Fibroblast of skin of back (primary cell): ENCODE measurements at places on chromosomes 6 and 20.

GRCh38 chr6:15430931-15431405, 185.1 kb downstream of the JARID2 start:
- DNase-seq: peak; percentile 34

DNA sequence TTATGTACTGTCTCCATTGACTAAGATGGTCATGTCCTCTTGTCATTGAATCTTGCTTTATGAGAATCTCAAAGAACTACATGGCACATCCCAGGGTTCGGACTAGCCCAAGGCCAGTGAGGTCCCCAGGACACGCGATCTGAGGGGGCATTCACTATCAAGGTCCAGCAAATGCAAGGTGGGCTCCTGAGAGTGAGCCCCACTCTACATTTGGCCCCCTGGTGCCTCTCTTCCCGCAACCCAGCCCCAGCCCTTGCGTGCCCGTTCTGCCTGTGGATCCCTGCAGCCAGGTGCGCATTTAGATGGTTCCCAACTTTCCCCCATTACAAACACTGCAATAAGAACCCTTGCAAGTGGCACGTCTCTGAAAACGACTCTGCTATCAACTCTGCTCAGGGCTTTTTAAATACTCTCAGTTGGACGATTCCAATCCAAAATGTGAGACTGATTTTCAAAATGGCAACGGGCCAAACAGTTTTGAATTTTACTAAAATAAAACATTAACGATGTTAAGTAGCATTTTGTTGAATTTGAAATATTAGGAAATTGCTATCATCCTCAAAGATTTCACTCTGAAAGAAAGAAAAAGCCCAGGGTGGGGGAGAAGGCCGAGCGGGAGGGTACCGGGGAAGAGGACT, 59.6 kb downstream of the NFATC2 start:
- no peak for DNase-seq

DNA sequence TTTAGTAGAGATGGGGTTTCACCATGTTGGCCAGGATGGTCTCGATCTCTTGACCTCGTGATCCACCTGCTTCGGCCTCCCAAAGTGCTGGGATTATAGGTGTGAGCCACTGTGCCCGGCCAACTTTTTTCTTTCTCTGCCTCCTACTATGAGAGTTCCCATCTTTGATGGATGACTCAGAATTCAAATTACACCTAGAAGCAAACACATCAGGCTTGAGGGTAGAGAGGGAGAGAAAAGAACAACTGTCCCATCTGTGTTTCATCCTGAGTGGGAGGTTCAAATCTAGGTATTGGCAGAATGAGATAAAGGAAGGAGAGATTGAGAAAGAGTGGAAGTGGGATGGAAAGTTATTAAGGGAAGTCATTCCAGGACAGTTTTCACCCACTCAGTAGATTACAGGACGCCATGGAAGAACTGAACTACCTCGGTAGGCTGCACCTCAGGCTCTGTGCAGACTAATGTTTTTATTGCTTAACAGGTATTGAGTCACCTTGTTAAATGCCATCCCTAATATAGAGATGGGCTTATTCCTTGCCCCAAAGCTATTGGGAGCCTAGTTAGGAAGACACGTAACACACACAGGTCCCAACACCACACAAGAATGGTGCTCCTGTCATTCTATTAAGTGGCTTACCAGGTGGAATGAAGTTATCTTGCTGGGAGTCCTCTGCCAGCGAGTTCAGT, 275.7 kb downstream of the SOX4 start:
- DNase-seq: no peak

DNA sequence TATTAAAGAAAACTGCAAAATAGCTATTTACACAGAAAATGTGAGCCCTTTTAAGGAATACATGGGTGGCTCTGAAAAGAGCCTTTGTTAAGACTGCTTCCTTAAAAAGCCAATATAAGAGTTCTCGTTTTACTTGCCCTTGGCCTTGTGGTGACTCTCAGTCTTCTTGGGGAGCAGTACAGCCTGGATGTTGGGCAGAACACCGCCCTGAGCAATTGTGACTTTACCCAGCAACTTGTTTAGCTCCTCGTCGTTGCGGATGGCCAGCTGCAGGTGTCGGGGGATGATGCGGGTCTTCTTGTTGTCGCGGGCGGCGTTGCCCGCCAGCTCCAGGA, 111.5 kb downstream of the HFE start:
- DNase-seq: no peak

DNA sequence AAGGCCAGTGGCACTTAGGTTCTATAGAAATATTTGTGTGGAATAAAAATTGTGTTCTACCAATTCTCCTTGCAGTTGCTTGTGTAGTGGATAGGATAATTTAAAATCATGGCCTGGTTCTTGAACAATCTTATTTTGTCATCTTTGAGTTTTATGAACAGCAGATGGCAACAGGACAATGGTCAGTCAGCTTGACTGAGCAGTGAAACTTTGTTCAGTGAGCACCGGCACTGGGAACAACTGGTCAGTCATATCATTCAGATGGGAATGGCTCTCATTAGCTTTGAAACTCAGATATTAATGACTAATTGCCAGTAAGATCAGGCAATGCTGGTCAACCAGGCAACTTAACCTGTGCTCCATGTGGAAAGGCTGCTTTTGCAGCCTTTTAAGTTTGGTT, 129.2 kb downstream of the BCKDHB start:
- no peak for DNase-seq

DNA sequence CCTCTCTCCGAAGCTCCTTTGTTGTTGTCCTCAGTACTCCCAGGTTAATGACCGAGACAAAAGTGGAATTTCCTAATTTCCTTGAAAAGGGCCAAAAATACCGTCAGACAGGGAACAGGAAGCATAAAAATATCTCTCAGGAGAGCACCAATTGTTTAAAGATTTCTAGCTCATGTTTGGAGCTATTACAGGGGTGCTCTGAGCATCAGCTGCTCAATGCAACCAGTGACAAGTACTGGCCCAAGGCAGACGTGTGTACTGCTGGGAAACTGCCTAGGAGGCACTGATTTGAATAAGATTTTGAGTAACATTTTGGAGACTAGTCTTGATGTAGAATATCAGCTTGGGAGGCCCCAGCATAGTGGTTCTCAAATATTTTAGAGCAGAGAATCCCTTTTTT, 17.3 kb downstream of the LAMA4 start:
- DNase-seq: no peak

DNA sequence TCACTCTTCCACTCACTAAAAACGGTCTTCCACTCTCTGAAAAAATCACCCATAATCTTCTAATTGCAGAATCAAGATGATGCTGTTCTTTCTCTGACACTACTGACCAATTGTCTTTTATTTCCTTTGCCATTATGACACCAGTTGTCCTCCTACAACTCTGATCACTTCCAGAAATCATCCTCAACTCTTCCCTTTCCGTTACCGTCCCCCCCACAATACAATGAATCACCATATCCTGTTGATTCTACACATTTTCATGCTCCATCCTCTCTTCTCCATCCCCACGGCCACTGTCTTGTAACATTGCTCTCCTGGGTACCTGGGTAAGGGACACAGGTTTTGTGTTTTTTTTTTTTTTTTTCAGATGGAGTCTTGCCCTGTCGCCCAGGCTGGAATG, 2.5 kb upstream of the PPP2R5D start:
- no peak for DNase-seq

DNA sequence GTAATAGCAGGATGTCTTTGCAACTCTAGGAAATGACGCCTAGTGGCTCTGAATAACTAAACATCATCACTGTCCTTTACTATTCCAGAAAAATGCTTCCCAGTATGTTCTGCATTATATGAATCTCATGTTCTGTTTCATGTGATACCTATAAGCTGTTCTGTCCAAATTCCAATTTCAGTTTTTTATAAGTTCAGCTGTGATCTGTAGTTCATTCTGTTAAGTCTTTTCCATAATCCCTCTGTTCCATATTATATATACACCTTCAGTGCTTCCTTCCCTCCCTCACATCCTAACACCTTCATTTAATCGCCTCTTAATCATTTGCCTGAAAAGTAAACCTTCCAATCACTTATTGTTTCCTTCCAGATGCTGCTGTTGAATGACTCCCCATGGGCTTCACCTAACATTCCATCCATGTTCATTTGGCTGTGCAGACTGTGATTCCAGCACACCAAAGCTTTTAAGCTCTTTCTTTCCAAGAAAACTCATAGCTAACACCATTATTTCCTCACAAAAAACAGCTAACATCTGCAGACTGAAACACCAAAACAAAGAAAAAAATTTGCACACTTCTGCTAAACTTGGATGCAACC, 18.6 kb downstream of the HMGCLL1 start:
- DNase-seq: no peak

- no peak for DNase-seq
These were observed 26.4 kb downstream of the MAP3K4 start for GRCh38 chr6:161017766-161018564.

- DNase-seq: no peak
These were observed 10.4 kb upstream of the TRAF3IP2 start for GRCh38 chr6:111615916-111616612.

DNA sequence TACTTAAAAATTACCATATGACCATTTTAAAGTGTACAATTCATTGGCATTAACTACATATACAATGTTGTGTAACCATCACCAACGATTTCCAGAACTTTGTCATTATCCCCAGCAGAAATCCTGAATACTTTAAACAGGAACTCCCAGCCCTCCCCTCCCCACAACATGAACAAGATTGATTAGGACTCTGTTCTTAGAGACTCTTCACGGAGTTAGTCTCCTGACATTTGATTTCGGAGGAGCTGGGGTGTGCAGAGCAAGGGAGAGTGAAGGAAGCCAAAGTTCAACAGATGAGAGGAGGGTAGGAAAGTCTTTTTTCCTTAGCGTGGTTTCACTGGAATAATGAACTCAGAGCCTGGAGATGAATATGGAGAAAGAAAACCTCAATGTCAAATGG, 17.2 kb upstream of the QKI start:
- DNase-seq: no peak

- DNase-seq: no peak
These were observed 2.3 kb downstream of the DTD1 start for GRCh38 chr20:18589941-18590674.

- peak; percentile 77 for DNase-seq
These were observed 23.5 kb downstream of the DHX35 start for GRCh38 chr20:38985603-38986170.

- DNase-seq: no peak
These were observed 31.9 kb downstream of the ARID1B start for GRCh38 chr6:156809034-156809433.

GRCh38 chr6:161498359-161498758, 224.5 kb upstream of the AGPAT4 start:
- DNase-seq: peak; percentile 55

GRCh38 chr6:131958542-131959470, 7.6 kb upstream of the CCN2 start:
- DNase-seq: peak; percentile 51

DNA sequence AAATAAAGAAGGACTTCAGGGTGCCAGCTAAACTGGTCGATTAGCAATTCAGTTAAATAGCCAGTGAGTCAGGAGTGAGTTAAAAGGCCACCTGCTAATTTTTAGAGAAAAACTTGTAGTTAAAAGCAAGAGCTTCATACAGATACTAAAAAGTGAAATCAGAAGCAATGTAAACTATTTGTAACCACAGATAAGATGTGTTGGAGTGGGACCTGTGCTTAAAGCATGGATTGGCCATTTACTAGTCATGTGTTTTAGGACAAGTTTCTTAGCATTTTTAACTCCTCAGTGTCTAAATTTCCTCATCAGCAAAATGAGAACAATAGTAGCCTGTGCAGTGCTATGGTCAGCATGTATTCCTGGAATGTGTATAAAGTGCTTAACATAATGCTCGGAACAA, 23.8 kb upstream of the HDDC2 start:
- no peak for DNase-seq

- DNase-seq: peak; percentile 50
These were observed 122.6 kb upstream of the NOX3 start for GRCh38 chr6:155578251-155578650.

DNA sequence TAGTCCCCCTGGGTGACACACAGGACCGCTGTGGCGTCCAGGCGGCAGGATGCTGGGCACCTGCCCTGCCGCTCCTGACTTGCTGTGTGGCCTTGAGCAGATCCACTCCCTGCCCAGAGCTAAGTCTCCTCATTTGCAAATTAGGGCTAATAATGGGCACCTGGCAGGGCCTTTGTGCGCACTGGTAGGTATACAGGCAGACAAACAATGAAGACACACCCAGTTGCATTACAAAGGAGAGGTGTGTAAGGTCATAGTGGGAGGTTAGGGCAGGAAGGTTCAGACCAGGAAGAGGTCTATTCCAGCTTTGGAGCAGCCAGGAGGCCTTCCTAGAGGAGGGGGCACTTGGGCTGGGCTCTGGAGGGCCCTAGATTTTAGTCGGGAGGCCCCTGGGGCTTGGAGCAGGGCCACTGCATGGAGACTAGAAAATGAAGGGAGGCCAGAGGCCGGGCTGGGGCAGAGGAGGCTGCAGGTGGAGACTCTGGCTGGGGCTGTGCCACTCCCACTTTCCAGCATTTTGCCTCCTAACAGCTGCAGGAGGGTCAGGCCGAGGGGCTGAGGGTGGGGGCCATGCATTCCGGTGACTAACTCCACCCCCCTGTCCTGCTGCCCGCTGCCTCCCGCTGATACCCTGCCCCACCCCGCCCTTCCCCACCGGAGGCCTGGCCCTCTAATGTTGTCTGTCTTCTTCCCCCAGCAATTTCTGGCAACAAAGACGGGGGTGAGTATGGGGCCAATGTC, 28.5 kb downstream of the MYH7B start:
- no peak for DNase-seq

DNA sequence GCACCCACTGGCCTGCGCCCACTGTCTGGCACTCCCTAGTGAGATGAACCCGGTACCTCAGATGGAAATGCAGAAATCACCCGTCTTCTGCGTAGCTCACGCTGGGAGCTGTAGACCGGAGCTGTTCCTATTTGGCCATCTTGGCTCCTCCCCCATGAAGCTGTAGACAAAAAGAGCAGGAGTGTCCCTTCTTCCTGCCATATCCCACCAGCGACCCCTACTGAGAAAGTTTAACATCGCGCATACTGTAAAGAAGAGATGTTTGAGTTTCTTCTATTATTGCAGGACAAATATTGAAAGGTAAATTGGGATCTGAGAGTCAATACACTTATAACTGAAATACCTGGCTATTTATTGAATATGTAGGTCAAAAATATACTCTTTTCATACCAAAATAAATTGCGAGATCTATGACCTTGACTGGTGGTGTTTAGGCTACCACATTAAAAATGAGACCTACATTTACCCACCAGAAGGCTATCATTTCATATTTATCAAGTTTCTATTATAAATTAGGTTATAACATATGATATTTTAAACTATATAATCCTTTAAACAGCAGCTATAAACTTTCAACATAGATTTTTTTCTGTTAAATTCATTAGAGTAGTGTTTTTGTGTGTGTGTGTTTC, 586.3 kb downstream of the HTR1B start:
- peak; percentile 62 for DNase-seq

DNA sequence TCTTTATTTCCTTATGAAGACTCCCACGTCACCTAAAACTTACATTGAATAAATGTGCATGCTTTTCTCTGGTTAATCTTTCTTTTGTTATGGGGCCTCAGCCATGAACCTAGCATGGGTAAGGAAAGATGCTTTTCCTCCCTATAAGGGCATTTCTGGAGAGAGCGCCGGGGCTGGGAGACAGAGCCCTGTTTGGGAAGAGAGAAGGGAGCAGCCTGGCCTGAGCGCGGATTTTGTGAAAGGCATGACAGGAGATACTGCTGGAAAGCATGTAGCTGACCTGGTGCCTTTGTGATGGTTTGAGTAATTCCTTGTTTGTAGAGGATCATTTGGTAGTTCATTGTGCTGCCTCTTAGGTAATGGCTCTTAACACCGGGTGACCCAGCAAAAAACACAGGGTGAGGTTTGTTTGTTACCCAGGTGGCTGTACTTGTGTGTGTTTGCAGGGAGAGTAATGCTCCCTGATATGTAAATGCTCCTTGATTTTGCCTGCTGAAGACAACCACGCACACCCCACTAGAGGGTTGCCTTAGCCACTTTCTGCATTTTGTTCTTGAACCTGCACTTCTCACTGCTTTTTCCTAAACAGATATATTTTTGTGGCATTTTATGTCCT, 59.2 kb downstream of the ANKRD6 start:
- DNase-seq: no peak
